Spinal cord (tissue), 10 donors: ENCODE measurements at places on chromosomes 6 and 20. TPM values are rescaled to one million over a fixed set of nuclear protein-coding genes. Genes with fewer than 3 reads are reported as not detected.

- H3K36me3 ChIP-seq: no peaks in the 10 kb centered on the region
- H3K27ac ChIP-seq: no peak overlapping the region
- H3K4me3 ChIP-seq: no peak overlapping the region
- no peaks in the 10 kb centered on the region for H3K4me1 ChIP-seq
These were observed 108.4 kb downstream of the JAG1 start for GRCh38 chr20:10565191-10565921.

GRCh38 chr20:4835244-4836177 lies 113.8 kb downstream of the PRND start:
- peak; percentile 87 for DNase-seq
- peak overlapping the region; percentile 33 for H3K27ac ChIP-seq
- peaks cover 10% of the 10 kb centered on the region for H3K4me1 ChIP-seq

GRCh38 chr20:4017051-4017712 lies 1.8 kb upstream of the RNF24 start:
- no peaks in the 10 kb centered on the region for H3K27me3 ChIP-seq
- H3K4me1 ChIP-seq: peaks cover 10% of the 10 kb centered on the region
- H3K36me3 ChIP-seq: no peaks in the 10 kb centered on the region

DNA sequence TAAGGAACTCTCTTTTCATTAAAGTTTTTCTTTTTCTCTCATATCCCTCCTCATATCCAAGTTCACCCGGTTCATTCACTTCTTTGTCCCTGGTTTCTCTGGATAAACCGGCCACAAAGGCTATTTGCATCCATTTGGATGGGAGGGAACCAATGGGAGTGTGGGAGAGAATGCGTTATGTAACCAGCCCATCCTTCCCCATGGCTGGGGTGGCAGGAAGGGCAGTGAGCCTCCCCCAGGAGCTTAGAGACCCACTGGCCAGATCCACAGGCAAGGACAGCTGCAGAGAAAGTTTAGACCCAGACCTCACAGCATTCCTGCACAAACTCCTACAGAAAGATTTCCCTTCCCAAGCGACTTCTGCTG lies 10.7 kb downstream of the CASS4 start:
- H3K36me3 ChIP-seq: peaks cover 2% of the 10 kb centered on the region
- no peak for DNase-seq
- H3K4me1 ChIP-seq: peaks cover 2% of the 10 kb centered on the region
- H3K4me3 ChIP-seq: no peak overlapping the region

DNA sequence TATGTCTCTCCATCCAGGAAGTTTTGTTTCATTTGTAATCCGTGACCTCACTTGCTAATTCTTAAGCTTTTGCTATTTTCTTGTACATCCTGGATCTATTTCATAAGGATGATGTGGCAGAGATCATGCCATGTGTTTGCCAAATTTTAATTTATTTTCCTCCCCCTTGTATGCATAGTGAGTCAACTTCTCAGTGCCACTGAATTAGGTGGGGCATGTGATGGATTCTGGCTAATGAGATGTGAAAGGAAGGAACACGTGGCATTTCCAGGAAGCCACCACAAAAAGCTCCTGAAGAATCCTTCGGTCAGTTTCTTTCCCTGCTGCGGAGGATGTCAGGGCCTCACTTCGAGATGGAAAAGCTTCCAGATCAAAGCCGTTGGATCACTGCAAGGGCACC lies 86.2 kb upstream of the PRL start:
- H3K27ac ChIP-seq: no peak overlapping the region
- no peak for DNase-seq
- H3K36me3 ChIP-seq: no peaks in the 10 kb centered on the region
- no peaks in the 10 kb centered on the region for H3K27me3 ChIP-seq
- no peak overlapping the region for H3K4me3 ChIP-seq

DNA sequence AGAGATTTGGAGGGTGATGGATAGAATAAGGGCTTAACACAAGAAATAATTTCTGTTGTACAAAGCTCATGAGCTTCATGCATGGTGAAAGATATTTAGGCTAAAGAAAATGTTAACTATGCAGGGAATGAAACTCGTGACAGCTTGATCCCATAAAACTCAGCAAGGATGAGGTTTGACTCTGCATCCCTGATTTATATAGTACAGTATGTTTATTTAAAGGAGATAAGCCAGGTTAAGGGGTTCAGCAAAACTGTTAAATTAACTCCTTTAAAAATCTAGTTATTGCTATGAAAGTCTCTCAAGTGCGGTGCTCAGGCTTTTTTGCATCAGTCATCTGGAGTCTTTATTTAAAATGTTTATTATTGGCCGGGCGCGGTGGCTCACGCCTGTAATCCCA lies 326.4 kb downstream of the LAMA2 start:
- no peak overlapping the region for H3K4me3 ChIP-seq
- H3K36me3 ChIP-seq: no peaks in the 10 kb centered on the region
- DNase-seq: no peak
- no peak overlapping the region for H3K27ac ChIP-seq

DNA sequence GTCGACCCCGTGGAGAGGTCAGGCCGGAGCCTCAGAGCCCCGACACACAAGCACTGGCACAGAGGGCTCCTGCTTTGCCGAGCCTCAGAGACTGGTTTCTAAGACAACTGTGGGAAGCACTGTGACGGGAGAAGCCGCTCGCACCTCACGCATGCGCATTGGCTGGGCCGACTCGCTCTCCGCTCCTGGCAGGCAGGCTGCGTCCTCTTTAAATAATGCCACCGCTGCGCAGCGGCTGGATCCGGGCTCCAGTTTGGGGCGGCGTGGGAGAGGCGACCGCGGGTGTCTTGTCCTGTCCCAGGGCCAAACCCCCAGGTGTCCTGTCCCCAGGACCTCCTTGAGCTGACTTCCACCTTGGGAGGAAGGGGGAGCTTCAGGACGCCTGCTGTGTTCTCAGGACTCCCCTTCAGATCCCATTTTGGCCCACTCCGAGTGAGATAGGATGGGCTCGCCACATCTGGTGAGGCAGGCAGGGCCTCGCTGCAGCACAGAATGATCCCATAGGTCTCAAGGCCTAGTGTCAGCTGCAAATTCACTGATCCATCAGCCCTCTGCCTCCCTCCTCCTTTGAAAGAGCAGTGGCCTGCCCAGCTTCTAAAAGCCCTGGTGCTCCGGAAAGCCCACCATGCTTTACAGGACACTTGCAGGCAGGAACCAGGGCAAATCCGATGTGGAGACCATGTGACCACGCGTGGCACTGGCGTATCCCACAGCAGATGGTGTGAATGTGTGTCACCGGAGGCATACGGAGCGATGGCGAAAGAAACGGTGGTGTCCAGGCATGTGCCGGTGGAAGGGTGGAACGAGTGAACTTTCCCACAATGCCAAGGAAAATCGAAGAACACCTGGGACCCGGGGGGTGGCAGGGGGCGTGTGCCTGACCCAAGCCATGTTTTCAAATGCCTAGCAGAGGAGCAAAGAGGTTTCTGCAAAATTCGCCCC lies 169.3 kb upstream of the ZNF337 start:
- H3K27me3 ChIP-seq: no peaks in the 10 kb centered on the region
- DNase-seq: no peak
- peaks cover 79% of the 10 kb centered on the region for H3K4me1 ChIP-seq

GRCh38 chr20:40942006-40942405 lies 86.6 kb upstream of the TOP1 start:
- peaks cover 2% of the 10 kb centered on the region for H3K27me3 ChIP-seq
- H3K27ac ChIP-seq: no peak overlapping the region
- H3K36me3 ChIP-seq: no peaks in the 10 kb centered on the region
- no peak overlapping the region for H3K4me3 ChIP-seq

DNA sequence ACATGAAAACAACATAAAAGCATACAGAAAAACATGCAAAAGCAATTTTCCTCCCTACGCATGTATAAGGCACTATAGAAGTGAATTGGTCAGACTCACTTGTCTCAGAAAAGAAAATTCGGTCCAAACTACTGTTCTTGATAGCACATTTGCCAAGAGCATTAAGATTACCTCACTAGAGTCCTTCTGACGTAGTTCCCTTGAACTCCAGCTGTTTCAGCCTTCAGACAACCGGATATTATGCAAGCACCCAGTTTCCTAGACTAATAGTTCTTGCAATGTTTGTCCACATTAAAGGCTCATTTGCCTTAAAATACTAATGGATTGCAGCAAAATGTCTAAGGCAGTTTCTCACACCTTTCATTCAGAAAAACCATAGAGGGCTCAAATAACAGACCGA lies 2.5 kb upstream of the CASS4 start:
- no peak overlapping the region for H3K27ac ChIP-seq
- no peak overlapping the region for H3K4me3 ChIP-seq
- no peaks in the 10 kb centered on the region for H3K4me1 ChIP-seq
- no peak for DNase-seq

GRCh38 chr6:165729307-165729936 lies 66.4 kb upstream of the PDE10A start:
- no peak overlapping the region for H3K4me3 ChIP-seq
- no peaks in the 10 kb centered on the region for H3K36me3 ChIP-seq
- peaks cover 4% of the 10 kb centered on the region for H3K4me1 ChIP-seq
- no peak for DNase-seq
- H3K27ac ChIP-seq: no peak overlapping the region
- no peaks in the 10 kb centered on the region for H3K27me3 ChIP-seq

GRCh38 chr6:28401172-28401571 lies 1.6 kb upstream of the ZSCAN12 start:
- no peak for DNase-seq
- H3K36me3 ChIP-seq: peaks cover 4% of the 10 kb centered on the region
- peaks cover 14% of the 10 kb centered on the region for H3K4me1 ChIP-seq
- H3K27me3 ChIP-seq: peaks cover 4% of the 10 kb centered on the region

- no peak overlapping the region for H3K27ac ChIP-seq
- H3K27me3 ChIP-seq: no peaks in the 10 kb centered on the region
- no peaks in the 10 kb centered on the region for H3K4me1 ChIP-seq
- H3K4me3 ChIP-seq: no peak overlapping the region
These were observed 40.8 kb downstream of the DNAH8 start for GRCh38 chr6:38755874-38756273.

GRCh38 chr6:6246544-6246943 lies 73.9 kb downstream of the F13A1 start:
- H3K36me3 ChIP-seq: no peaks in the 10 kb centered on the region
- H3K4me3 ChIP-seq: no peak overlapping the region
- H3K27ac ChIP-seq: no peak overlapping the region
- DNase-seq: no peak

DNA sequence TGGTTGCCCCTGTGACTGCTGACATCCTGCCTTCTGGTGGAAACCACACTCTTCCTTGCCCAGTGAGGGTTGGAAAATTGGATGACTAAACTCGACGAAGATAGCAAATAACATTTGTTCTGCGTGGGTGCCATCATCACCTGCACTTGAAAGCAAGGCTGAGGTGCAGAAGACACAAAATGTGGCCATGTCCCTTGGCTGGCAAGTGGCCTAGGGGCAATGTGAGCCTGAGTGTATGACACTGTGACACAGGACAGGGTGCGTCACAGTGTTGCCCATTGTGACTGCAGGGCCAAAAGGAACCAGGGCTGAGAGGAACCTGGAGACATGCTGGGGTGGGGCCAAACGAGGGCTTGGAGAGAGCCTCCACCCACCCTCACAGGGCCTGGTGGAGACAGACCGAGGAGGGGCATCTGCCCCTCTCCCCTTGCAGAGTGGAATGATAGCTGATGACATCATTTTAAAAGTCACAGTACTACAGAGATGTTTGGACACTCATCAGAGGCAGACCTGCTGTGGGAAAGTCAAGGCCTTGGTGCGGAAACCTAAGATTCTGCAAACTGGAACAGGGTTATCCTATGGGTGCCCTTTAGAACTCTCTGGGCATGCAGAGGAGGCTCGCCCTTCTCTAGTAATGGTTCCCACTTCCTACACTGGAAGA lies 12.8 kb upstream of the HLA-F start:
- H3K27ac ChIP-seq: no peak overlapping the region
- H3K4me3 ChIP-seq: no peak overlapping the region
- H3K4me1 ChIP-seq: no peaks in the 10 kb centered on the region
- H3K27me3 ChIP-seq: peaks cover 4% of the 10 kb centered on the region
- H3K36me3 ChIP-seq: no peaks in the 10 kb centered on the region
- no peak for DNase-seq

GRCh38 chr6:154359161-154359574 lies 2.6 kb upstream of the IPCEF1 start:
- no peaks in the 10 kb centered on the region for H3K36me3 ChIP-seq
- no peaks in the 10 kb centered on the region for H3K27me3 ChIP-seq
- H3K4me3 ChIP-seq: no peak overlapping the region
- peak; percentile 94 for DNase-seq
- H3K4me1 ChIP-seq: peaks cover 10% of the 10 kb centered on the region

- no peak for DNase-seq
- H3K36me3 ChIP-seq: no peaks in the 10 kb centered on the region
- H3K27ac ChIP-seq: no peak overlapping the region
- peaks cover 5% of the 10 kb centered on the region for H3K4me1 ChIP-seq
- no peak overlapping the region for H3K4me3 ChIP-seq
- H3K27me3 ChIP-seq: no peaks in the 10 kb centered on the region
These were observed 19.2 kb downstream of the CAPN11 start for GRCh38 chr6:44177691-44178423.

DNA sequence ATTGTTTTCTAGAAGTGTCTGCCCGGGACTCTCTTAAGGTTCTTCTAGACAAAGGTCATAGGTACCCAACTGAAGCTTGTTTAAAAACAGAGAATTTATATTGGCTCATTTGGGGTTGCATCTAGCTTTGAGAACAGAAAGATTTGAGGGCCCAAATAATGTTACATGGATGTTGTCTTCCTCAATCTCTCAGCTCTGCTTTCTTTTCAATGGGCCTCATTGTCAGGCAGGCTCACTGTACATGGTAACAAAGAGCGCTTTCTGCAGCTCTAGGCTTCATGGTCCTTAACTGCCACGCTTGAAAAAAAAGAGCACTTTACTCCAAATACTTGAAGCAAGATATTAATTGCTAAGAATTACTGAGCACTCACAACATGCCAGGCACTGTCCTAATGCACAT lies 22.2 kb downstream of the NHLRC1 start:
- no peaks in the 10 kb centered on the region for H3K36me3 ChIP-seq
- peak overlapping the region; percentile 58 for H3K27ac ChIP-seq

DNA sequence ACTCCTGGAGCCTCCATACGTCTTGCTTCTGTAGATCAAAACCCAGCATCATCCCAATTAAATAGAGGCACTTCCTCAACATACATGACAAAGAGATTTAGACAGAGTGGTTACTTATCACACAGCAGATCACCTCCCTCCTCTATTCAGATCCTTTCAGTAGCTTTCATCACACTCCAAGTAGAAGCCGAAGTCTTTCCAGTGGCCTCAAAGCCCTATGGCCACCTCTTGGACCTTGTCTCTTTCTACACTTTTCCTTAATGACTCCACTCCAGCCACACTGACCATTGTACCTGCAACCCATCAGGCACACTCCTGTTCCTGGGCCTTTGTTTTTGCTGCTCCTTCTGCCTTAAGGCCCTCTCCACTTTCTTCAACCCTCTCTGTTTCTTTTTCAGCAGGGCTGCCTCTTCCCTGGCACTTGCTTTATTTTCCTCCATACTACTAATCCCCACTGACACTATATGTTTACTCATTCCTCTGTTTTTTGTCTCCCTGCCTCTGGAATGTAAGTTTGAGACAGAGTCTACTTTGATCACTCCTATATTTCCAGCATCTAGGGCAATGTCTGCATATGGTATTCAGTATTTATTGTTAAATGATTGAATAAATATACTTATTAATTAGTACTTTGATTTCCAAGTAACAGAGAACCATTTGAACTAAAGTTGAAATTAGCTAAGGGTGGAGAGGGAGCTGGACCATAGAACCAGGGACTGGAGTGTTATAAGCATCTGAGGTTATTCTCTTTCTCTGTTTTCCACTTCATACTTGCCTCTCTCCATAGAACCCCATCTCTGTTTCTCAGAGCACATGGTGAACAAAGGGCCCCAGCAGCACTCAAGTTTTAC lies 43.4 kb upstream of the TRAM2 start:
- H3K27me3 ChIP-seq: no peaks in the 10 kb centered on the region
- no peak overlapping the region for H3K4me3 ChIP-seq
- H3K27ac ChIP-seq: no peak overlapping the region
- DNase-seq: no peak

Gene FNDC11
- total RNA-seq: 1.0 TPM

Gene CST2
- total RNA-seq: not detected

Gene GPR6
- total RNA-seq: 0.59 TPM

Gene RNF182
- 25.6 TPM for total RNA-seq

Gene IP6K3
- total RNA-seq: 1.0 TPM
